ENCODE measurements at places on chromosomes 1 and 21.

GRCh38 chr1:182841368-182841988 is 2.3 kb downstream of the DHX9 start:
- DNase-seq: peak; percentile 32

DNA sequence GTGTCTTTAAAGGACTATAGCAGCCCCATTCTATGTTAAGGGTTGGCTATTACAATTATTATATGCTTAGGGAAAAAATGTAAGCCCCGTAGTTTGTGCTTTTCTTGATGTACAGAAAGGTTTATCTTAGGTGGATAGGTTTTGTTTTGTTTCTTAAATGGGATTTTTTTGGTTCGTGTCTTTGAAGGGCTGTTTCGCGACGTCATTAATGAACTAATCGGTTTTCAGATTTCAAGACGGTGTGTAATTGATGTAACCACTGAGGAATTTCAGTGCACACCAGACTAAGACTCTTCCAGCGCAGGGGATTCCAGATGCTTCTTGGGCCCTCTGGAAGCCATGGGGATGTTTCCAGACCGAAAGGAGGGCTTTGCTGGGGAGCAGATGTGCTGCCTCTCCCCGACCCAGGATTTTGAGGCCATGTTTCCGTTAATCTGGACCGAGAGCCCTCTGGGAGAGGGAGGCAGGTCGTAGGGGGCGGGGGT is 4.8 kb upstream of the SIM2 start:
- no peak for DNase-seq

DNA sequence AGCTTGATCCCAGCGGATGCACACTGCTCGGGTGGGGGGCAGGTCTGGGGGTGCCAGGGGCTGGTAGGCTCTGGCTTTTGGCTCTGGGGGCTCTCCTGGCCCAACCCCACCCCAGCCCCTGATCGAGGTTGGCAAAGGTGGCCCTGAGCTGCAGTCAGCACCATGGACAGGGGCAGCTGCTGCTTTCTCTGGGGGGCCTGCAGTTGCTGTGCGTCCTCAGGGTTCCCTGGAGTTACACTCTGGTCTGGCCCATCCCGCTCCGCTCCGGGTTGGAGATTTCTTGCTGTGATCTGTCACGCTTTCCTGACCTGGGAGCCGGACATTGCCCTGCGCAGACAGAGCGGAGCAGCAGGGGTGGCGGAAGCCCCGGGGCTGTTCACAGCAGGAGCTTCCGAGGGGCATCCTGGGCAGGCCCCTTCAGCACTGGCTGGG is 8.0 kb upstream of the PLCH2 start:
- peak; percentile 59 for DNase-seq

- no peak for DNase-seq
Observed at GRCh38 chr1:218679391-218679790, 334.3 kb downstream of the TGFB2 start.

GRCh38 chr21:17784180-17784598 is 35.0 kb downstream of the C21orf91 start:
- no peak for DNase-seq

DNA sequence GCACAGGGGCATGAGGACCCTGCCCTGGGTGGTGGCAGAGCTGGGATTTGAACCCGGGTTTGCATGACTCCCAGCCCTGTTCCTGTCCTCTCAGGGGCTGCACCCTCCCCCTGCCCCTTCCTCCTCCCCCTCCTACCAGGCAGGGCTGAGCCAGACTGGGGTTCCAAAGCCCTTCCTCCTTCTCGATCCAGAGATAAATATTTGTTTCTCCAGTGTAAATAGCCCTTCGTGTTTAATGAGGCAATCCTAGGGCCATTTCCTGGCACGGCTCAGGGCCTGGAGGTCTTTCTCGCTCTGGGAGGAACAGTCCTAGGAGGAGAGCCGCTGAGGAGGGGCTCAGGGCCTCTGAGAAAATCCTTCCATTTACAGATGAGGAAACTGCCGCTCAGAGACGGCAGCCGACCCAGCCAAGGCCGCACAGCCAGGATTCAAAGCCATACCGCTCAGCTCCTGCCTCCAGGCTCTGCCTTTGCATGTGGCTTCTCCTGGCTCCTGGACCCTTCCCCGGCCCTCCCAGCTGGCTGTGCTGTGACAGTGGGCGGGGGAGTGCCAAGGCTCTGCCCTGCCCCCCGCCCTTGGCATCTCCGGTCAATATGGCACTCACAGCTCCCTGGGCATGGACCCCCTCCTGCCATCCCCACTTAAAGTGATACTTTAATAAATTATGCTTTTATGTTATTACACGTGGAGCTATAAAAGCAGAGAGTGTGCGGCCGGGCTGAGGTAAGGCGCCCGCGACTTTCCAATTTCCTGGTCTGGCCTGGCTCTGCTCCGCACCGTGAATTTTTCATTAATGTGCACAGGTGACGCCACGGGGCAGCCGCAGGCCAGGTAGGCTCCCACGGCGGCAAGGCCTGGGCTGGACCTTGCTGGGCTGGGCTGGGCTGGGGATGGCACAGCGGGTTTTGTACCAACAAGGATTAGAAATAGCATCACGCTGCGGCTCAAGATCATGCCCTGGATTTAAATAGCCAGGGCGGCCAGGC is 114.7 kb upstream of the WNT4 start:
- no peak for DNase-seq

- DNase-seq: no peak
Observed at GRCh38 chr1:107525961-107526360, 385.1 kb downstream of the NTNG1 start.

- DNase-seq: no peak
Observed at GRCh38 chr21:28752131-28752530, 240.5 kb downstream of the LTN1 start.

DNA sequence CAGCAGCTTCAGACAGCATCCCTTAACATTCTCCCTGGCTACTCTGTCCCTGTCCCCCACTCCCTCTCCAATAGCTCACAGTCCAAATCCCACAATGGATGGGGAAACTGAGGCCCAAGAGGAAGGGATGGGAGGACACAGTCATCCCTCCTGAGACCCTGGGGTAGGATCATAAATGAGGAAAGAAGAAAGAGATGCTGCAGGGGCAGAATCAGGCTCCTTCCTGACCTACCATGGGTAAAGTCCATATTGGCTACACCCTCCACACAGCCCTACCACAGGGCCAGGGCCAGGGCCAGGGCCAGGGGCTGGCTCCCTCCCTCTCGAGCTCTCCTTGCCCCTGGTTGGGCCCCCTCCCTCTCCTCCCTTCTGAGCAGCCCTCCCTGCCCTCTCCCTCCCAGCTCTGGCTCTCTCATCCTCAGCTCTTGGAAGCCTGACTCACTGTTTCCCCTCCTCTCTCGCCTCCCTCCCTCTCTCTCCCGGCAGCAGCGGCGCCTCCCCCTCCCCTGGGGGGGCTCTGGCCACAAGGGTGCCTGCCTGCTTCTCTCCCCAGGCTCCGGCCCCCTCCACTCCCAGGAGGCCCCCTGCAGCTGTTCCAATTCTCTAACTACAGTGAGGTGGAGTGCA is 4.9 kb downstream of the AHDC1 start:
- peak; percentile 93 for DNase-seq

DNA sequence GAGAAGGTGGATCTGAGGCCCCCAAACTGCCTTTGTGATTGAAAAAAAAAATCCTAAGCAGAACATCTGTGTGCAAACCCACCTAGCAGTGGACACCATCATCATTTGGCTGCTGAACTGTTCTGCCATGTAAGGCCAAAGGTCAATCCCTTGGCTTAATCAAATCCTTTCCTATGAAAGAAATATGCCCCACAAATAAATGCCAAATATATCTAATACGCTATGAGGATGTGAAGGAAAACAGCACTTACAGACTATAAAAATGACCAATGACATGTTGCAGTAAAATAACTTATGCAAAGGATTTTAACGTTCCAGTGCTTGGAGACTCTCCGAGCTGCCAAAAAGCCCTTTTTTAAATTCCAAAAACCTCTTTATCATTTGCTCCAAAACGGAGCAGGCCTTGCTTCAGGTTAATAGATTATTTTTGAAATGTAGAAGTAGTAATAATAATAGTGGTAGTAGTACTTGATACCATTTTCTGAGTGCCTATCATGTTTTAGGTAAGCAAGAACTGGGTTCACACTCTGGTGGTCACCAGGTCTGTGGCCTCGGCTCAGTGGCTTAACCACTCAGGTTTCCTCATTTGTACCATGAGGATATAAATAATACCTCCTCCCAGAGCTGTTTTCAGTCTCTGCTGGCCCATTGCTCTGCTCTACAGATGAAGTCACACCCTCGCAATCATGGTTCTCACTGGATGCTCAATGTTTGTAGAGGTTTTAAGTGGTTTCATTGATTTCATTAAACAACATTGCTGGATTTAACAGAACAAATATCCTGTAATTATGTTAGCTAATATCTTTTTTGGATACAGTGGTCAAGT is 47.9 kb upstream of the EDEM3 start:
- no peak for DNase-seq

DNA sequence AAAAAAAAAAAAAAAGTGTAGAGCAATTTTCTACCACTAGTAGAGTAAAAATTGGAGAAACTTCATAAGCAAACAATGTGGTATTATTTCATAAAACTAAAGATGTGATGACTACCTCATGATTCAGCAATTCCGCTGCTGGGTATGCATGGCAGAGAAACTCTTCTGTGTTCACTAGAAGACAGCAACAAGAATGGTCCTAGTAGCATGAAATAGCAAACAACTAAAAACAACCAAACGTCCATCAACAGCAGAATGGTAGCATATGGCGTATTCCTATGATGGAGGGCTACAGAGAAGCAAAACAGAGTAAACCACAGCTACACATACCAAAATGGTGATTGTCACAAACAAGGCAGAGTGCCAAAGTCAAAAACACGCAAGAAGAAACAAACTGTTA is 18.9 kb downstream of the HTR1D start:
- DNase-seq: peak; percentile 90

GRCh38 chr1:202255343-202255742 is 61.7 kb downstream of the LGR6 start:
- peak; percentile 40 for DNase-seq

GRCh38 chr1:154747740-154748404 is 122.2 kb downstream of the KCNN3 start:
- DNase-seq: peak; percentile 34

GRCh38 chr1:225209153-225209552 is 218.7 kb downstream of the LBR start:
- DNase-seq: no peak

DNA sequence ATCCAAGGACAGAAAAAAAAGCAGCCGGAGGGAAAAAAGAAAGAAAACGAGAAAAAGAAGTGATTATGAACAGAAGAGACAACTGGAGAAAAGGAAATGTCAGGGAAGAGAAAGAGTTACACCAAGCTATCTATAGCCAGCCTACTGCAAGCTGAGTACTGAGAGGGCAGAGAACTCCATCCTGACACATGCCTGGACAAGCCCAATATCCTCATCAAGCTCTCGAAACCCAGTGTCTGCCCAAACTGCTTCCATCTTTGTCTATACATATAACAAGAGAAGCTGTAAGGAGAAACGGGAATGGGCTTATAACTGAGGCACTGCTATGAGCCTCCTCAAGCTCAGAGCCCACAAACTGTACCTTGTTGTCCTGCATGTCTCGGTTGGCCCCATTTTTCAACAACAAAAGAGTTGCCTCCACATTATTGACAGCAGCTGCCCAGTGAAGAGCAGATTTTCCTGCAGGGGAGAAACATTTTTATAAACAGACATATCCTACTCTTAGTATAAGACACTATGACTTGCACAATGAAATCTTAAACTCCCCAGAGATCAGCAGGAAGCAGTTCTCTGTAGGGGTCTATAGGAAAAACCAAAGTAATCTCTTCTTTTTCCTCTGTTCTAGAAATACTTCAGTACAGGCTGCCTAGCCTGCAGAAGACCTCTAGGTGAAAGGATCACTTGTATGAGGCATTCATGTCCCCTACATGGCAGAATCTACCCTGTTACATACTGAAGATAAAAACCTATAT is 21.2 kb upstream of the ADAM30 start:
- DNase-seq: no peak

DNA sequence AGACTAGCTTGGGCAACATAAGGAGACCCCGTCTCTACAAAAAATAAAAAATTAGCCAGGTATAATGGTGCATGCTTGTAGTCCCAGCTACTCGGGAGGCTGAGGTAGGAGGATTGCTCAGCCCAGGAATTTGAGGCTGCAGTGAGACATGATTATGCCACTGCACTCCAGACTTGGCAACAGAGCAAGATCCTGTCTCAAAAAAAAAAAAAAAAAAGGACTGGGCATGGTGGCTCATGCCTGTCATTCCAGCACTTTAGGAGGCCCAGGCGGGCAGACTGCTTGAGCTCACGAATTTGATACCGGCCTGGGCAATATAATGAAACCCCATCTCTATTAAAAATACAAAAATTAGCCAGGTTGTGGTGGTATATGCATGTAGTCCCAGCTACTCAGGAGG is 47.3 kb upstream of the BCL10 start:
- DNase-seq: no peak

GRCh38 chr21:18275781-18276180 is 31.1 kb downstream of the CHODL start:
- no peak for DNase-seq

DNA sequence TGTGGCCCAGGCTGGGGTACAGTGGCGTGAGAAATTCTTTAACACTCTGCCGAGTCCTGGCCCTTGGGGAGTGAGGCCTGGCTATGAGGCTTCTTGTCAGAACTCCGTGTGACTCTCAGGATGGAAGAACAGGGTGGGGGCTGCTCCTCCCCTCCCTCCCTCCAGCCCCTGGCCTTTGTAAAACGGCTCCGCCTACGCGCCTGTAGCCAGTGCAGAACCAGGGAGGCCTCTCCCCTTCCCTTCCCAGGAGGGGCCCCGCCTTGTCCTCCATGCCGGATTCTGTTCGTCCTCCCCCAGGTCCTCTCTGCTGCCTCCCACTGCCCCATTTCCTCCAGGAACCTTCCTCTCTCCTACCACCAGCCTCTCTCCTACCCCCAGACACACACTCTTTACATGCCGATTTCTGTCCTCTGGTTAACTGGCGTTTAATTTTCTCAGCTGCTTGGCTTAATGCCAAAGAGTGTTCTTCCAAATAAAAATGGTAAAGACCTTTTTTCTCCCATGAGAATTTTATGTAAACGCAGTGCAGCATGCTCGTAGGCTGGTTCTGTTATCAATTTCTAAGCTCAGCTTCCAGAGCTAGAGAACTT is 21.0 kb downstream of the PDE9A start:
- no peak for DNase-seq

GRCh38 chr1:29511436-29511835 is 275.1 kb downstream of the PTPRU start:
- DNase-seq: no peak

DNA sequence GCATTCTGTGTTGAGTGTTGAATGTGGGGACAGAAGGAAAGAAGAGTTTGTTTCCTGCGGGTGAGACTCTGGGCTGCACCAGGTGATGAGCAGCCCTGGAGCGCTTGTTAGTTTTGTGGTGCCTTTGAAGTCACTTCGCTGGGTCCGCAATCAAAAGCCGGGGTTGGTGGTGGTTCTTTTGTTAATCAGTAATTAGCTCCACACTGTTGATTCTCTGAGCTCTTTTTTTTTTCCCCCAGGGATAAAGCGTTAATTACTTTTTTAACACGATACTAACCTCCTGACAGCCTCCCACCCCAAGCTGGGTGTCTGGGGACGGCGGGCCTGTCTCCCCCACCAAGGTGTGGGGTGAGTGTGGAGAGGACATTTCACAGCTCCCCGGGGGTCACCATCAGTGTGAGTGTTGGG is 56.6 kb downstream of the AGPAT3 start:
- DNase-seq: no peak

All from adipocyte (in vitro differentiated cells).